ENCODE measurements at places on chromosomes 16 and 17. TPM values are rescaled to one million over a fixed set of nuclear protein-coding genes. Genes with fewer than 3 reads are reported as not detected.
A peak's percentile ranks its signal among the peaks of the same experiment; 100 is the strongest.

DNA sequence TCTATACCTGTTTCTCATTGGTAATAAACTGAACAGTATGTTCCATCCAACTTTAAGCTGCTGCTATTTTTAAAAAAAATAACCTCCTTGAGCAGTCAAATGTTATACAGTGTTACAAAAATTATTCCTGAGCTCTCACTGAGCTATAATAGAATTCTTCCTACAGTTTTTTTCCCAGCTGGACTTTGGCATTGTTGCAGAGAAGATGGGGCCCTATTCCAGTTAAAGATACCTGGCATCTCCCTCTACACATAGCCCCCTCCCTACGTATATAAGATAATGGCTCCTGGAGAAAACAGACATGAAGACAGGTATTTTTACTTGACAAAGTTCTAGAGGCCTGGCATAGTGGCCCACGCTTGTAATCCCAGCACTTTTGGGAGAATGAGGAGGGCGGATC lies 1.6 kb upstream of the COX6A2 start:
- no peak overlapping the region for H3K4me3 ChIP-seq
- DNase-seq: no peak
- H3K4me1 ChIP-seq: peaks cover 17% of the 10 kb centered on the region
- no peaks in the 10 kb centered on the region for H3K27me3 ChIP-seq
- H3K27ac ChIP-seq: no peak overlapping the region
- no peaks in the 10 kb centered on the region for H3K36me3 ChIP-seq

GRCh38 chr17:40480501-40481003 lies 20.9 kb downstream of the TNS4 start:
- peaks cover 17% of the 10 kb centered on the region for H3K36me3 ChIP-seq
- peak overlapping the region; percentile 73 for H3K4me3 ChIP-seq
- H3K27ac ChIP-seq: peak overlapping the region; percentile 96
- H3K27me3 ChIP-seq: no peaks in the 10 kb centered on the region
- peaks cover 70% of the 10 kb centered on the region for H3K4me1 ChIP-seq

DNA sequence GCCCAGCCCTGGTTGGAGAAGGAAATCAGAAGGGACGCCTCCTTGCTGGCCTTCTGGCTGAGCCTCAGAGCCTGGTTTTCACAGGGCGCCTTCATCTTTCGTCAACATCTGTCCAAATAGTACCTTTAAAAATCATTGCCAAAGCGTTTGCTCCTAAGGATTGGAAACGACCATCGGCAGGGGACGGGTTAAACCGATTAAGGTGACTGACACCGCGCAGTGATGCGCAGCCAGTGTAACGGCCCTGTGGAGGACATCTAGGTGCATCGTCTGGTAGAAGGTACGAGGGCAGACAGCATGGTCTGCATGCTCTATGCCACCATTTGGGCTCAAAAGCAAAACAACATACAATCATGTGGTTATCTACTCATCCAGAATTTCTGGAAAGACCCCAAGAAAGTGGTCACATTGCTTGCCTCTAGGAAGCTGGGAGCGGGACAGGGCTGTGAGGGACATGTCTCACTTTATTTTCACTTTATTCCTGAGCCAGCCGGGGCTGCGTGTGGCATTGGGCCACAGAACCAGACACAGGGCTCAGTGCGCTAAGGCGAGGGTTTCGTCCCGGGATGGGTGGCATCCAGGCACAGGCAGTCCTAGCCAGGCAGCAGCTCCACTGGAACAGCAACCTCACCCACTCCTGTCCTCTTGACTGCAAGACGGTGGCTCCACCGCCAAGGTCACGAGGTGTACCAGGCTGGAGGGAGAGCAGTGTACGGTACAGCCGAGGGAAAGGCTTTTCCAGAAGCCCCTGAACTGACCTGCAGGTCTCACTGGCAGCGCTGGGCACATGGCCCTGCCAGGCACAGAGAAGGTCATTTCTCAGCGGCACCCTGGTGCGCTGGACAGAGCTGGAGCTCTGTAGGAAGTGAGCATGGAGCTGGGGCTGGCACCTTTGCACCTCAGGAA lies 40.9 kb upstream of the JPH3 start:
- H3K4me1 ChIP-seq: no peaks in the 10 kb centered on the region
- DNase-seq: no peak
- H3K4me3 ChIP-seq: no peak overlapping the region
- no peaks in the 10 kb centered on the region for H3K36me3 ChIP-seq

DNA sequence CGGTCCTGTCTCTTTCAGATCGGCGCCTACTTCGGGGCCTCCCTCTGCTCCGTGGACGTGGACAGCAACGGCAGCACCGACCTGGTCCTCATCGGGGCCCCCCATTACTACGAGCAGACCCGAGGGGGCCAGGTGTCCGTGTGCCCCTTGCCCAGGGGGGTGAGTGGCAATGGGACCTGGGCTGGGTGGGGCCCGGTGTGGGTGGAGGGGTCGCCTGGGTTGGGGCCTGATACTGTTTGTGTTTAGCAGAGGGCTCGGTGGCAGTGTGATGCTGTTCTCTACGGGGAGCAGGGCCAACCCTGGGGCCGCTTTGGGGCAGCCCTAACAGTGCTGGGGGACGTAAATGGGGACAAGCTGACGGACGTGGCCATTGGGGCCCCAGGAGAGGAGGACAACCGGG lies 37.7 kb downstream of the ITGAM start:
- no peaks in the 10 kb centered on the region for H3K36me3 ChIP-seq
- no peak overlapping the region for H3K27ac ChIP-seq
- no peak overlapping the region for H3K4me3 ChIP-seq
- peaks cover 14% of the 10 kb centered on the region for H3K27me3 ChIP-seq
- DNase-seq: no peak

DNA sequence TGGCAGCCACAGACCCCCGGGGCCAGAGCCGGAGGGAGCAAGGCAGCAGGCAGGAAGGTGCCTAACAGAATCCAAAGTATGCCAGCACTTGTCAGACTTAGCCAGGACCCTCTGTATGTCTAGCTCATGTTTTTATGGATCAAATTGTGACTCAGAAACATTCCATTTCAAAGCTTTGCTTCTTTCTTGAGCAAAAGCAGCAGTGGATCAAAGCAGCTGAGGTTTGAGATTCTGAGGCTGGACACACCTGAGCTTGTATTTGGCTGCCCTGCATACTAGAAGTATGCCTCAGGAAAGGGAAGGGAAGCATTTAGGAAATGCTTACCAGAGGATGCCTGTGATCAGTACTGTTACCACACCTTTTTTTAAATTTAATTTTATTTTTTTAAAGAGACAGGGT lies 5.7 kb upstream of the MYO1C start:
- no peaks in the 10 kb centered on the region for H3K4me1 ChIP-seq
- H3K4me3 ChIP-seq: no peak overlapping the region
- DNase-seq: no peak
- H3K27ac ChIP-seq: no peak overlapping the region
- H3K36me3 ChIP-seq: peaks cover 4% of the 10 kb centered on the region

DNA sequence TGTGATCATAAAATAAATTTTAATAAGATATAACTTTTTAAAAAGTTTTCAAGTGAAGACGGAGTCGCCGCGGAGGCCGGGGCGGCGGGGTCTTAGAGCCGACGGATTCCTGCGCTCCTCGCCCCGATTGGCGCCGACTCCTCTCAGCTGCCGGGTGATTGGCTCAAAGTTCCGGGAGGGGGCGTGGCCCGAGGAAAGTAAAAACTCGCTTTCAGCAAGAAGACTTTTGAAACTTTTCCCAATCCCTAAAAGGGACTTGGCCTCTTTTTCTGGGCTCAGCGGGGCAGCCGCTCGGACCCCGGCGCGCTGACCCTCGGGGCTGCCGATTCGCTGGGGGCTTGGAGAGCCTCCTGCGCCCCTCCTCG lies at the start of gene FOXC2:
TSS of gene FOXC2 (plus strand) at position 229 of the 365 bp plus-strand sequence. CDS start 507 bp downstream, outside the sequence.
- no peaks in the 10 kb centered on the region for H3K36me3 ChIP-seq
- peaks cover 5% of the 10 kb centered on the region for H3K4me1 ChIP-seq
- no peak within 1 kb of the TSS for H3K4me3 ChIP-seq
- no peak within 1 kb of the TSS for H3K27ac ChIP-seq
- peak; percentile 35 for DNase-seq

DNA sequence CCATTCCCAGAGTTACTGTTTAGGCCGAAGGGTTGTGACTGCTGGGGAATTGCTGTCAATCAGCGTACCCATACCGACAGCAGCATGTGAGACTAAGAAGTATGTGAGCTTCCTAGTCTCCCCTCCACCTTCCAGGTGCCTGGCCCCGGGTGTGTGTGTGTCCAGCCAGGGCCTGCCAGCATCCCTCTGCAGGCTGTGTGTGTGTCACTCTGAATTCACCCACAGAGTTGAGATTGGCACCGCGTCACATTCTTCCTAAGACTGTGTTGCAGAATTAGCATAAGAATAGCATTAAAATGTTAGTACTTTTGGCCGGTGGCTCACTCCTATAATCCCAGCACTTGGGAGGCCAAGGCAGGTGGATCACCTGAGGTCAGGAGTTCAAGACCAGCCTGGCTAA lies 31.8 kb downstream of the PRMT7 start:
- H3K27me3 ChIP-seq: no peaks in the 10 kb centered on the region
- H3K27ac ChIP-seq: no peak overlapping the region
- DNase-seq: no peak
- peaks cover 72% of the 10 kb centered on the region for H3K36me3 ChIP-seq
- no peaks in the 10 kb centered on the region for H3K4me1 ChIP-seq
- H3K4me3 ChIP-seq: no peak overlapping the region

DNA sequence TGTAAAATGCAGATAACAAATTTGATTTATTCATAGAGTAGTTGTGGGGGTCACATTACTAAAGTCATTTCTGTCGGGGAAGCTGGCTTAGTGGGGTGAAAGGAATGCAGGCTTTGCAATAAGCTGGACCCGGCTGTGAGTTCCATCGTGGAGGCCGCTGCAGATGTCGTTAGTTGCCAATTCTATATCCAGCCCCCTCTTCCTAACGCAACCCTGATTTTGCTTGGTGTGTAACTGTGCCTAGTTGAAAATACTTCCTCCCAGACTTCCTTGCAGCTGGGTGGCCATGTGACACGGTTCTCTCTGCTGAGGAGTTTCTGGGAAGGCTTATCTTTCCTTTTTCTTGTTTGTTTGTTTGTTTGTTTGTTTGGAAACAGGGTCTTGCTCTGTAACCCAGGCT lies 4.5 kb downstream of the MFSD6L start:
- peaks cover 8% of the 10 kb centered on the region for H3K27me3 ChIP-seq
- peaks cover 2% of the 10 kb centered on the region for H3K4me1 ChIP-seq
- DNase-seq: no peak
- H3K4me3 ChIP-seq: no peak overlapping the region
- H3K36me3 ChIP-seq: no peaks in the 10 kb centered on the region

GRCh38 chr17:9424071-9424640 lies 151.5 kb downstream of the STX8 start:
- no peak overlapping the region for H3K27ac ChIP-seq
- H3K4me1 ChIP-seq: no peaks in the 10 kb centered on the region
- no peak overlapping the region for H3K4me3 ChIP-seq
- peaks cover 4% of the 10 kb centered on the region for H3K36me3 ChIP-seq
- no peaks in the 10 kb centered on the region for H3K27me3 ChIP-seq

GRCh38 chr17:2094891-2095535 lies 40.1 kb downstream of the HIC1 start:
- no peak overlapping the region for H3K4me3 ChIP-seq
- peaks cover 25% of the 10 kb centered on the region for H3K36me3 ChIP-seq

GRCh38 chr17:3892095-3892998 lies 506 bp downstream of the CAMKK1 start:
- peak; percentile 69 for DNase-seq
- no peaks in the 10 kb centered on the region for H3K36me3 ChIP-seq
- peak overlapping the region; percentile 74 for H3K4me3 ChIP-seq
- peak overlapping the region; percentile 66 for H3K27ac ChIP-seq

DNA sequence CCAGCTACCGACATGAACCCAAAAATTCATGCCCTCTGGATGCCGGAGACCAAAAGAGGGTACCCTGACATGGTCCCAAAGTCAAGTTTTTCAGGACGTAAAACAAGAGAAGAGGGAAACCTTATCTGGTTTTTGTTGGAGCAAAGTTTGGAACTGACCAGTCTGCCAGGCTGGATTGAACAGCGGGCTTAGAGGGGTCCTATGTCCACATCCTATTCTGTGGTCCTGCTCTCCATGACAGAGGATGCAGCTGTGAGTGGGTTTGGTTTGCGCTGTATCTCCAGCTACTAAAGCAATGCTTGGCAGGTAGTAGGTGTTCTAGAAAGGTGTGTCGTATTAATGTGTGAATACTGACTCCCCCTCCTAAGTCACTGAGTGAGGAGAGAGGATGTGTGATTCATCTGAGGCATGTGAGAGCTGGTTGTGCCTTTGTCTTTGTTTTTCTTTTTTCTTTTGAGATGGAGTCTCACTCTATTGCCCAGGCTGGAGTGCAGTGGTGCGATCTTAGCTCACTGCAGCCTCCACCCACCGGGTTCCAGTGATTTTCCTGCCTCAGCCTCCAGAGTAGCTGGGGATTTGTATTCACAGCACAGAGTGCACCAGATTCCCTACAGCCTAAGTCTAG lies 31.0 kb downstream of the PMM2 start:
- DNase-seq: no peak
- H3K27me3 ChIP-seq: no peaks in the 10 kb centered on the region
- H3K27ac ChIP-seq: peak overlapping the region; percentile 40
- peaks cover 5% of the 10 kb centered on the region for H3K4me1 ChIP-seq
- peaks cover 60% of the 10 kb centered on the region for H3K36me3 ChIP-seq

GRCh38 chr17:68892658-68893057 lies 62.5 kb downstream of the ABCA8 start:
- no peak overlapping the region for H3K27ac ChIP-seq
- no peaks in the 10 kb centered on the region for H3K4me1 ChIP-seq
- no peaks in the 10 kb centered on the region for H3K27me3 ChIP-seq
- no peak for DNase-seq
- no peaks in the 10 kb centered on the region for H3K36me3 ChIP-seq

DNA sequence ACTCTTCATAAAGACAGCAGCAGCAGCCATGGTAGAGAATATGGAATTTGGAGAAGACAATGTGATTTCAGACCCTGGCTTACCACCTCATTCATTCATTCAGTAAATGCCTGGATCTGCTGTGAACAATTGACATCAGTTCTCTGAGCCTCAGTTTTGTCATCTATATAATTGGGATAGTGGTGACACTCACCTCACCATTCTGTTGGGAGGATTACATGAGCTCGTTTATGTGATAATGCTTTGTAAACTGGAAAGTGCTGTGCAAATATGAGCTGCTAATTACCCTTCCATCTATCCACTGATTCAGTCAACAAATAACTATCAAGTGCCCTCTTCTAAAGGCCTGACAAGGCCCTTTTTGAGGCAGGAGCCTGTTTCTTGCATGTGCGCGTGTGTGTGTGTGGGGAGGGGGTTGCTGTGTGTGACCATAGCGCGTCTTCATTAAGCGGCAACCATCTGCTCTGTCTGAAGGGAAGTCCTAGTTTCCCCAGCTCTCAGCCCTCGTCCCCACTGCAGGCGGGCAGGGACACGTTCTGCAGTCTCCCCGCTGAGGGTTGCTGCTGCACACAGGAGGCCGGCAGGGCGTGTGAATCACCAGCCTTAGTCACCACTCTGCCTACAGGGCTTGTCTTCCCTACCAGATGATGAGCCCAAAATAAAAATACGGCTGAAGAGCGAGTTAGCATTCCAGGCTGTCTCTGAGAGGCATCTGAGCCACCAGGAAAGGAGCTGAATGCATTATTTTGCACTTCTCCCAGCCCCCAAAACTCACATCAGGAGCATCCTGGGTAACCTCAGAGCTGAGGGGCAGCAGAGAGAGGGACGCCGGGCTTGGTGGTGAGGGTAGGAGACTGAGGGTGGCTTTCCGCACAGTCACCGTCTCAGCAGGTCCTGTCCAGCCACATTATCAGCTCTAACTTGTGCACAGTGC lies 19.9 kb downstream of the ARL4D start:
- no peak overlapping the region for H3K4me3 ChIP-seq
- no peak overlapping the region for H3K27ac ChIP-seq
- H3K36me3 ChIP-seq: no peaks in the 10 kb centered on the region
- DNase-seq: no peak
- H3K27me3 ChIP-seq: peaks cover 18% of the 10 kb centered on the region

The MFAP4 gene
- not detected for total RNA-seq

The TPSB2 gene
- total RNA-seq: not detected

The ALDOC gene
- 95.0 TPM for total RNA-seq

The TBC1D3 gene
- total RNA-seq: not detected

The DPEP1 gene
- not detected for total RNA-seq
